ENCODE measurements at places on chromosomes 1 and 21.

DNA sequence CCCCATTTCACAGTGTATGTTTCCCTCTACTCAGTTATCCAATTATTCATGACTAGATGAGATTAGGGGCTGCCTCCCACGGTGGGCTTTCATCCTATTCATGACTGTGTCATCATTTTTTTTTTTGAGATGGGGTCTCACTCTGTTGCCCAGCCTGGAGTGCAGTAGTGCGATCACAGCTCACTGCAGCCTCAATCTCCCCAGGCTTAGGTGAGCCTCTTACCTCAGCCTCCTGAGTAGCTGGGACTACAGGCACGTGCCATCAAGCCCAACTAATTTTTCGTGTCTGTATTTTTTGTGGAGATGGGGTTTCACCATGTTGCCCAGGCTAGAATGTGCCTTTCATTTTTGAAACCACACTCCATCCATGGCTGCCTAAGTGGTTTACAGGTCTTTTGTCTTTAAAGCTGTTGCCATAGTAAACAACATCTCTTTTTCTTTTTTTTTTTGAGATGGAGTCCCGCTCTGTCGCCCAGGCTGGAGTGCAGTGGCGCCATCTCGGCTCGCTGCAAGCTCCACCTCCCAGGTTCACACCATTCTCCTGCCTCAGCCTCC lies 60.0 kb downstream of the PIK3CD start:
- no peak for DNase-seq

DNA sequence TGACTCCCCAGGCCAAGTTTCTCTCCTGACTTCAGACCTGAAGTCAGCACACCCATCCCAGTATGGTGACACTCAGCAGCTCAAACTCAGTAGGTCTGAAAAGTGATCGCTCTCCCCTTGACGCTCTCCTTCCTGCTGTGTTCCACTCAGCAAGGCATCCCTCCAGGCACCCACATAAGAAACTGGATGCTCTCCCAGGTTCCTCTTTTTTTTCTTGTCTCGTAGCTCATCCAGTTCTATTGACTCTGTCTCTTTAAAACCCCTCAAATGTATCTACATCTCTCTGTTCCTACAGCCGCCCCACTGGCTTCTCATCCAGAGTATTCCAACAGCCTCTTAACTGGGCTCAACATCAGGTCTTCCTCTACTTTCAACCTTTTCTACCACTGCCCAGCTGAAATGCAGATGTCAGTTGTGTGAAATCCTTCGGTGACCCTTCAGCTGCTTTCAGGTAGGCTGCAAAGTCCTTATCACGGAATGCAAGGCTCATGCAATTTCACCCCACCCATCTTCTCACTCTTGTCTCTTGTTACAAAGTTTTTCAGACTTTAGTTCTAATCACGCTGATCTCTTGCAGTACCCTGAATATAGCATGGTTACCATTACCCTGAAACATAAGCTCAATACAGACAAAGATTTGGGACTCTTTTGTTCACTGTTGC lies 286.2 kb upstream of the POU3F1 start:
- no peak for DNase-seq

- no peak for DNase-seq
Observed at GRCh38 chr1:68229650-68230483, 2.5 kb downstream of the WLS start.

- no peak for DNase-seq
Observed at GRCh38 chr21:42220138-42220701, 1.3 kb downstream of the ABCG1 start.

DNA sequence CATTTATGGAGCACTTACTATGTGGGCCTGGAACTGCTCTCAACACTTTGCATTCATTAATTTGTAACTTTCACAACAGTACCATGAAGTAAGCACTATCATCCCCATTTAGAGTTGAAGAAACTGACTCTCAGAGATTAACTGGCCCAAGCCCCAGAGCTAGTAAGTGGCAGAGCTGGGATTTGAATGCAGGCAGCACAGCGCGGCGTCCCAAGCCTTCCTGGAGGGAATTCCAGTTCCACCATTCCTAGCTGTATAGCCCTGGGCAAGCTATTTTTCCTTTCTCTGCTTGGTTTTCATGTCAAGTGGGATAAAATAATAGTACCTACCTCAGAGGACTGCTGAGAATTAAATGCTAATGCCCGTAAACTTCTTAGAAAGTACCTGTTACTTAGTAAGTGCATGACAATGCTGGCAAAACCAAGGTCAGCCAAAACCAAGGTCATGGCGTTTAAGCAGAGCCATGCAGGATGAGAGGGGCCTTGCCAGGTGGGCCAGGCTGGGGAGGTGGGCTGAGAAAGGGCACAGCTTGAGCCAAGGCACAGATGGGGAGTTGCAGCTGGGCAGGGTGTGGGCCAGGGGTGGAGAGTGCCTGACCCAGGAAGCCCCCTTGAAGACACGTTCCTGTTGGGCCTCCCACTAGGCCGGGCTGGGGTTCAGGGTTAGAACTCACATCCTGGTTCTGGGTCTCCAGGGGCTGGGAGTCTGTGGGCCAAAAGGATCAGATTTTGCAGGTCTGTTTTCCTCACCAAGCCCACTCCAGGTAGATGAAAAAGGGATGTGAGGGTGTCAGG lies 4.6 kb upstream of the KNCN start:
- no peak for DNase-seq

DNA sequence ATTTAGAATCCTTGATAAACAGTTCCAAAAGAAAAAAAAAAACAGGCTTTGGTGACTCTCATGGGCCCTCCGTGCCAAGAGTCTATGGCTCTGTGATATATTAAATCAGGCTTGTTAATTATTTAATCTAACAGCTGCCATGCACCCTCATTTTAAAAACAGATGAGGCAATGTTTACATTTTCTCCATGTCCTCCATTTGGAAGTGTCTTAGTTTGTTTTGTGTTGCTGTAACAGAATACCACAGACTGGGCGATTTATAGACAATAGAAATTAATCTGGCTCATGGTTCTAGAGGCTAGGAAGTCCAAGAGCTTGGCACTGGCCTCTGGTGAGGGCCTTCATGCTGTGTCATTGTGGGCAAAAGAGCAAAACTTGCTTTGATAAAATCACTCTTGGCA lies 58.0 kb downstream of the B3GALT5 start:
- DNase-seq, result no peak

DNA sequence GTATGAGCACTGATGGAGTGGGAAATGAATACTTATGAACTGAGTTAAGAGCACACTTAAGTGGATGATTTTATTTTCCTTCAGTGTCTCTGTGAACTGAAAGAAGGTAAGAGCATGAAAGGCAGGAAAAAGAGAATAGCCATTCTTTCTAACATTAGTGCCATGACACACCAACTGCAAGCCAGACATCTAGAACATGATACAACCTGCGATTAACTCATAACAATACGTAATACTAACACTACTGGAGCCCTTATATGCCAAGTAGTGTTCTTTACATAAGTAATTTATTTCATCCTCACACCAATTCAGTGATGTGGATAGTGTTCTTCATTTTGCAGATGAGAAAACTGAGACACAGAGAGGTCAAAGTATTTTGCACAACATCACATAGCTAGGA lies 56.7 kb downstream of the PRRX1 start:
- no peak for DNase-seq

DNA sequence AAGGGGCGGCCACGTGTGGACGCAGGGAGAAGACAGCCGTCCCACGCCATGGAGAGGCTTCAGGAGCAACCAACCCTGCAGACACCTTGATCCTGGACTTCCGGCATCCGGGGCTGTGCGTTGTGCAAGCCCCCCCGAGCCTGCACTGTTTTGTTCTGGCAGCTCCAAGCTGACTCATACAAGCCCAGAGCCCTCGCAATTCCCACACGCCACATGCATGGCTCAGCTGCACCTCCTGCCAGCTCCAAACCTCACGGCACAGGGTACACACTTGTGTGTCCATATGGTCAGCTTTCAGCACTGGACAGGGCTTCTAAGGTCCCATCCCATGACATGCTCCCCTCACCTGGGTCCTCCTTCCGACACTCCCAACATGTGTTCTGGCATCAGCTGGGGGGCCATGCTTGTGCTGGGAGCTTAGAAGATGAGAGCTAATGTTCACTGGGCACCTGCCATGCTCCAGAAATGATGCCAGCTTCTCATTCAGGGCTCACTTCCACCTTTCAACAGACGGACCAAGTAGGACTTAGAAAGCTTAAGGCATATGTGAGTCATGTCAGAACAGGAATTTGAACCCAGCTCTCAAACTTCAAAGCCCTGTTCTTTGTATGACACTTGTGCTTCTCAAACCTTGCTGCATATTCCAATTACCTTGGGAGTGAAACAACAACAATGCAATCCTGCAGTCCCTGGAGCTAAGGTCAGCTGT lies 137.3 kb downstream of the PGBD5 start:
- DNase-seq, result no peak

DNA sequence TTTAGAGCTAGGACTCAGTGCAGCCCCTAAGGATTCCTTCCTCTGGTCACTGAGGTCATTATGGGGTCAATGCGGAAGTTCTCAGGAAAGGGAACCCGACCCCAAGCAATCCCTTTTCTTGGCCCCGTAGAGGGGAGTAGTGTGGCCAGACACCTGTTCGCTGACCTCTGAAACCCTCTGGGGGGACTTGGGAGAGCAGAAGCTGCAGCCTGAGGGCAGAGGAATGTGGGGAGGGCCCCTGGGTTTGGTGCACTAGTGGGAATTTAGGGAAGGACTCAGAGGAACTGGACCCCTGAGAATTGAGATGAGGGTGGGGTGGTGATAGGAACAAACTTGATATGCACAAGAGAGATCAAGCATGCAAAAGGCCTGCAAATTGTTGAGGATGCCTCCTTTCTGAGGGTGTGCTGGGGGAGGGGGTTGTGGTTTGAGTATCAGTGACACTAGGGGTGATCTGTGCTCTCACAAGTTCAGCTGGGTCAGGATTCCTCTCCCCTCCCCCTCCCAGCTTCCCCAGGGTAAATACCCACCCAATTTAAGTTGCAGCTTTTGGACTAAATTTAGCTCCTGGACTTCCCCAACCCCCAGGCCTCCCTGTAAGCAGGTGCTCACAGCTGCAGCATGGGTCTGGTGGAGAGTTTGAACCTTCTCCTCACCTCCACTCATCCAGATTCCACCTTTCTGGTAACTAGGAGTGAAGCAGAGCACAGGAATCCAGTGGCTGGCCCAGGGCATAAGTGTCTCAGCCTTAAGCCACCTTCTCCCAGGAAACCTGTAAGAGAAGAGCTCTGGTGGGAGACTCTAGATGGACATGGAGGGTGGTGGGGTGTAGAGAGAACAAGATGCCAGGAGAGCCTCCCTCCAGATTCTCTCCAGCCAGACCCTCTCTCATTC lies 13.5 kb downstream of the ADAMTSL4 start:
- DNase-seq, result peak; percentile 27

GRCh38 chr1:205593967-205594366 lies 37.8 kb downstream of the ELK4 start:
- no peak for DNase-seq

DNA sequence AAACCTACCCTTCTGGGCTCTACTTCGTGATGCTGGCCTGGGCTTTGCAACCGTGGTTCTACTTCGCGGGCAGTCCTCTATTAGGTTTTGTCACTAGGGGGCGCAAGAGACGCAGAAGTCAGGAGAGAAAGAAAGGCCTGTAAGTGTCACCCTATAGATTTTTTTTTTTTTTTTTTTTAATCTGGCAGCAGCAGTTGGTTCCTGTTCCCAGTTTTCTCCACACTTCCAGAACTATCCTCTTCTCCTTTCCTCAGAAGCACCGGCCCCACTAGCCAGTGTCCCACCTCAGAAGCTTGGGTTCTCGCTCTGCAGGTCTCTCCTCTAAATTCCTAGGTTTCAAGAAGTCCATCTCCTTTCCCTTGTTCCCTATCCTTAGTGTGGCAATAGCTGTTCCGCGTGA lies 9.1 kb upstream of the LCE2D start:
- DNase-seq, result peak; percentile 57

DNA sequence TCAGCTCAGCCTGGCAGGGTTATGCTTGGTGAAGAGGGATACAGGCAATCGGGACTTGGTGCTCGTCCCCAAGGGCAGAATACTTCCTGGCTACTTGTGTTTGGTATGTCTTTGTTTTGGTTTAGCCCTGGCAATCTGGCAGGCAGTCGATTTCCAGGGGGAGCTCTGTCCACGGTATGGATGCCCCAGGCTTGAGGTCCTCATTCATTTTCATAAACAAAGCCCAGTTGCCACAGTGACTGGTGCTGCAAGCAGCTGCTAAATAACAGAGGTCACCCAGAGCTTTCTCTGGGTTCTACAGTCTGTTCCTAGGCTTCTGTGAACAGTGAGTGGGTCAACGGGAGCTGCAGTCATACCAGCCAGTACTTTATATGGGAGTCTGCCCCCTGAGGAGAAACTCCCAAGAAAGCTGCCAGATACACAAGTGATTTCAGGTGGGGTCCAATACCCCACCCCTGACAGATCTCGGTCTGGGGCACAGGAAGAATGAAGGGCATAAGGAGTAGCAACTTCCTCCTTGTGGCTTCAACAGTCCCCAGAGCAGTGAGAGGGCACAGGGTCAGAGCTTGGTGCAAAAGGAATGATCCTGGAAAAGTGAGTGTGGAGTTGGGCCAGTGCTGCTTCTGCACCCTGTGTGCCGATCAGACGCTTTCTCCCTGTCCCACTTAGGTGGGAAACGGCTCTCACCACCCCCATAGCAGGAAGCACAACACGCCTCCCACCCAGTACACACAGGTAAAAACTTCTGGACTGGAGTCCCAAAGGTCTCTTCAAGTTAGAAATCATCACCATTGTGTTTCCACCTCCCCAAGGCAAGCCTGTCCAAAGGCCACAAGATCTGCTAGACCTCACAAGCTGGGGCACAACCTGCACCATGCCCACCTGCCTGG lies 55.5 kb downstream of the TGFBR3 start:
- no peak for DNase-seq

GRCh38 chr1:156502894-156503697 lies 2.5 kb upstream of the MEF2D start:
- no peak for DNase-seq

DNA sequence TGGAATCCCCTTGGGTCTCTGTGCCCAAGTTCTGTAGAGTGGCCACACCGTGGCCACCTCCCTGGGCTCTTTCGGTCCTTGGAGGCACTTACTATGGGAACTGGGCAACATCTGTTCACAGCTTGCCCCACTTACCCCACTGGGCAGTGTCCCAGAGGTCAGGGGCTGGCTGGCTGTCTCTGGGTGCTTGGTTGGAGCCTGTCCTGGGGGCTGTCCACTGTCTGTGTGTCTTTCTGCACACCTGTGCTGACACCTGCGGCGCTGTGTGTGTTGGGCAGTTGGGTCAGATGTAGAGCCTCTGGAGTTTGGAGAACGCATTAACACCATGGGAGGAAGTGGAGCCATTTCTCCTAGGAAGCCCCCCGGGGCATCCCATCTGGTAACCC lies 1.3 kb upstream of the TMEM54 start:
- DNase-seq, result no peak

Data from hematopoietic multipotent progenitor cell treated with erythropoietin and hydrocortisone succinate and interleukin-3 and kit ligand, for 15 days (in vitro differentiated cells).